ENCODE measurements at places on chromosomes 2 and 18.

GRCh38 chr2:336360-336759 lies 48.5 kb upstream of the ALKAL2 start:
- no peak for DNase-seq

- DNase-seq: no peak
These were observed 315.1 kb upstream of the KLHL29 start for GRCh38 chr2:23069923-23070322.

DNA sequence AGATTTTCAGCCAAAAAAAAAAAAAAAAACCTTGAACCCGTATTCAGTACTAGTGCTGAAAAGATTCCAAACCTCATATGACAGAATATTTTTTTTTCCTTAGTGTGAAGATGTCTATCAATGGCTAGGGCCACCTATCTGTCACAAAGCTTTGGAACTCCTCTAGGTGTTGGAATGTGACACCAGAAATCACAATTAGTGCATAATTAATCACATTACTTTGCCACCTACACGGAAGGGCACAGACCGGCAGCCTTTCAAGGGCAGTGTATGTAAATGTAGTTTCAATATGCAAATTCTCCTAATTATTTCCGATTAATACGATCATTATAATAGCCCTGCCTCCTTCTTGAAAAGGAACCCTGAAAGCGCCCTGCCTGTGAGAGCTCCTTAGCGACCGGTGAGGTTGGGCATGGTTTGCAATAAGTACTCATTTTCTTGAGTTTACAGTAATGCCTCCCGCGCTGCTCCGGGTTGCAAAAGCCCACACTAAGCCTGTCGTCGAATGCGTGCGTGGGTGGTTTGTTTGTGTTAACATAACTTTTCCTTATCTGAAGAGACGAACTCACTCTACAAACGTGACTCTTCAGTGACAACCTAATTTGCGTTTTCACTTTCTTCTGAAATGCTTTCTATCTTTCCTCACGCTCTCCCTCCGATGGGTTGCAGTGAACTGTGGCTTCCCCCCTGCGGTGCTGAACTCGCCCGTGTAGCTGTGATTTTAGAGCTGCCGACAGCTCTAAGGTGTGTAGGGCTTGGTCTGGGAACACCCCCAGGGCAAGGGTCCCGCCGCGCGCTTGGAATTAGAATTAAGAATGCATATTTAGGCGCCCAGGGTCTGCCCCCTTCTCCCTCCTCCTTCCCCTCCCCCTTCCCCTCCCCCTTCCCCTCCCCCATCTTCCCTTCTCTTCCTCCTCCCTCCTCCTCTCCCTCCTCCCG lies 765 bp upstream of the ID2 start:
- peak; percentile 60 for DNase-seq

DNA sequence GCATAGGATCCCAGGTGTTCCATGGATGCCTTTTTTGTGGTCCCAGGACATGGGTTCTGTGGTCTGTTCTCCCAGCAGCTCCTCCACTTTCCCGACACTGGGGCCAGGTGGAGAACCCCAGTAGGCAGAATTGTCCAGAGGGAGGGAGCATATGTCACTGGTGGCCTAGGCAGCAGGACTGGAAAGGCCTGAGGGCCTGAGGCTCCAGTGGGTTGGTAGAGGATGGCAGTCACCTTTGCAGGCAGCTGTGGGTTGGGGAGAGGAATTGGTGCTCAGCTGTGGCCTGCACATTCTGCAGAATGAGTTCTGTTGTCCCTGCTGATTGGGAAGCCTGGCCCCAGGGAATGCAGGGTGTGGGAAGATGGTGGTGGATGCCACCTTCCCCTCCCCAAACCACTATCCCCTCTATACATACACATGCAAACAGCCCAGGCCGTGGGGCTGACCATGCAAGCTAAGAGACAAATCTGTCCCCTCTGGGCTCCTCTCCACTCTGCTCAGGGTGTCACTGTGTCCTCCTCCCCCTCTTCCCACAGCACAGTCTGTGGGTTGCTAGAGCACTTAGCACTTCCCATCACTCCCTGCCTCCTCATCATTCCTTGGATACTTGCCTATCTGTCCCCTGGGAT lies 11.4 kb downstream of the CTIF start:
- no peak for DNase-seq

DNA sequence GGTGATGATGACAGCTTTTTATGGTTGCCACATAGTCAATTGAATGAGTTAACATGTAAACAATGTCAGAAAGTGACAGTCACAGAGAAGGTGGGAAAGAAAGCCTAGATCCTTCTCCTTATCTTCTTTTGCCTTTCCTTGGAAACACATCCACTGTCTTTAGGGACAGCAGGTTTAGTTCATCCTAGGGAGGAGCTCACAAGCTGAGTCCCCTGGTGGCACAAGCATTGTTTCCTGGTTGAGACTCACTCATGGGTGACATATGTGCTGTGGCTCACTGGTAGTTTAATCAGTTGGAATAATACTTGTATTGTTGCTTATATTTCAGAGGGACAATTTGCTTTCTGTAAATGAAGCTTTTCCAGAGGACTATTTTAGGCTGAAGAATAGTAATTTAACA lies 598.5 kb downstream of the CNTNAP5 start:
- no peak for DNase-seq

DNA sequence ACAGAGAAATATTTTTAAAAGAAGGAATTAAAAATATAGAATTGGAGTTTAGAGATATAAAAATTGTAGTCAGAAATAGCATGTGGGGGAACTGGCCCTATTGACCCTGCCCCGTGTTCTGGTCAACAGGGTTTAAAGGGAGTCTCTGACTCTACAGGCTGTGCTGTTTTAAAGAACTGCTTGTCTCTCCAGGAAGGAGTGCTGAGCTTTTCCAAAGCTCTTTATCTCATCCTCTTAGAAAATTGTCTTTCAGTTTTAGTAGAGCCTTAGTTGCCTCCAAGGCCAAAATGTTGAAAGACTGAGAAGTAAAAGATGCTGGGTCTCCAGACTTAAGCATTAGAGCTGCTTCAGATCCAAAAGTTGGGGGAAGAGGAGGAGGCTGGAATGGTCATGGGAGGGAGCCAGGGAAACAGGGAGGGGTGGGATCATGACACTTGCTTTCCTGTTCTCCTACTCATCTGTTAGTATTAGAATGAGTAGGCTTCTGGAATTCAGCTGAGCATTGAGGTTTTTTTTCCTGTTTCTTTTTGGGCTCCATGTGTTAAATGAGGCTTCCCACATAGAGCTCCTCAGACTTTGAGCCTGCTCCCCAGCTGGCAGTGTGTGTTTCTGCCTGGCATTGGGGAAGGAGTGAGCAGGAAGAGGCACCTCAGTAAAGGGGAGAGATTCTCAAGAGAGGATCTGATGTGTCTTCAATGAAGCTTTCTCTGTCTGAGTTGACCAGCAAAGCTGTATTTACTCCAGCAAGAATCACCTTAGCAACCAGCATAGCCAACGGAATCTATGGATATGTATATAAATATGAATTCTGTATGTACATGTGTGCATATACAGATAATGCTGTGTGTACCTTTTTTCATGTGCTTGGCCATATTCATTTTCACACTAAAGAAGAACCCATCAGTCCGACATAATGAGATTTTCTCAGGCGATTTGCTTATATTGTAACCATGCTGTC lies 186.8 kb upstream of the FBXO11 start:
- no peak for DNase-seq

DNA sequence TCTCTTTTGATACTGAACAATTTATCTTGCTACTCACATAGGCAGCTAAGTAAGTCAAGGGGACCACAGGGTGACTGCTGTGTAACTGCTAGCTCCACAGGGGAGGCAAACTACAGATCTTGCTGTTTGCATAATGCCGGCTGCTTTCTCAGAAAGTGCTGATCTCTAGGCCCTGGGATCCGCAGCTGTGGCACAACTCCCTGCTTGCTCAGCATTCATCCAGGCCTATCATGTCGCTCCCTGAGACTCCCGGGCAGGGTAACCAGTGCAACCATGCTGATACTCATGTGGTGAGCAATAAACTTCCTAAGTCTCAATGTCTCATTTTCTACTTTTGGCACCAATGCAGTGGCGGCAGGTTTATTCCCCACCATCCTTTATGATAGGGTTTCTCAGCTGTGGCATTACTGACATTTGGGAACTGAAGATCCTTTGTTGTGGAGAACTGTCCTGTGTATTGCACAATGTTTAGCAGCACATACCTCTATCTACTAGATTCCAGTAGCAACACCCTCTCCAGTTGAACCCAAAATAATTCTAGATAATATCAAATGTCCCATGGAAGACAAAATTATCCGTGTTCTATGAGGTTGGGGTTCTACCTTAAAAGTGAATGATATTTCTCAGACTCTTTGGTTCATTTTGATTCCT lies 1101.3 kb downstream of the LRP1B start:
- no peak for DNase-seq

GRCh38 chr18:54828281-54828881 lies at the start of gene RAB27B:
Gene RAB27B (plus strand): TSS chr18:54828477. CDS start chr18:54877586, 49,109 bp downstream.
- DNase-seq: peak; percentile 22

- no peak for DNase-seq
These were observed 83.9 kb downstream of the STPG4 start for GRCh38 chr2:47070920-47071824.

GRCh38 chr2:100208141-100208770 lies 65.9 kb upstream of the AFF3 start:
- no peak for DNase-seq

GRCh38 chr18:56962322-56962721 lies 184.6 kb upstream of the BOD1L2 start:
- no peak for DNase-seq

- no peak for DNase-seq
These were observed 533 bp downstream of the HPCAL1 start for GRCh38 chr2:10303181-10303693.

GRCh38 chr18:54824761-54825160 lies 3.5 kb upstream of the RAB27B start:
- no peak for DNase-seq

DNA sequence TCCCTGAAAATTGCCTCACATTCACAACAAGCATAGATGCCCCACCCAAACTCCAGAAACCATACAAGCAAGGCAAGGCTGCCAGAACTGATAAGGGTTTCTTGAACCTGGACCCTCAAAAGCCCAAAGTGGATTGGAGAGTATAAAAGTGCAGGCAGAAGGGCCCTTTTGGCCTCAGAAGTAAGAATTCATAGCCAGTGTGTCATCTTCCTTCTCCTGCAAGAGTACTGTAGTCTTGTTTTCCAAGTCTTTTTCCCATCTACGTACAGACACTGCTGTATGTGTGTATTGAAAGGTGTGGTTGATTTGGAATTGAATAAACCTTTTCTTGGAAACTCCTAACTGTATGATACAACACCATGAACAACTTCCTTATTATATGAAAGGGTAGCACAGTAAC lies 46.8 kb downstream of the ZC3H15 start:
- no peak for DNase-seq

GRCh38 chr2:208618220-208618619 lies 211.6 kb downstream of the PTH2R start:
- DNase-seq: no peak

GRCh38 chr2:239163688-239164334 lies 237.0 kb downstream of the HDAC4 start:
- DNase-seq: no peak

- DNase-seq: no peak
These were observed 46.1 kb downstream of the SRD5A2 start for GRCh38 chr2:31534636-31535035.

GRCh38 chr2:237359894-237360780 lies 53.8 kb downstream of the COL6A3 start:
- no peak for DNase-seq

DNA sequence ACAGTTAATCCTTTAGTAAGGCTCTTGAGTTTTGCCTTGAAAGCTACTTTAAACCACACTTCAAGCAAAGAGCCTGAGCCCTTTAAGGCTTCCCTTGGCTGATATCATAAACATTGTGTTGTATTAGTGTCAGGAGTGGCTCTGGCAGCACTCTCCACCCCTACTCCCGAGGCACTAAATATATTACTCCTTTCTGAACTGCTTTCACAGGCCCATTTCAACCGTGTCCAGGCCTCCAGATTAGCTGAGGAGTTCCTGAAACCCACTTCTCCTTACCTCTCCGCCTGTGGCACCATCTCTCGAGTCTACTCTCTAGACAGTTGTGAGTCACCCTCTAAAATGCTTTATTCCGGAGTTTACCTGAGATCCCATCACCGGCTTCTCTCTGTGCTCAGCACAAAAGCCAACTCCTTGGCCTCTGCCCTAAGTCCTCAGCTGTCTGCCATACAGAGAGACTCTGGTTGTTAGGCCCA lies 14.4 kb upstream of the STON1 start:
- DNase-seq: no peak

DNA sequence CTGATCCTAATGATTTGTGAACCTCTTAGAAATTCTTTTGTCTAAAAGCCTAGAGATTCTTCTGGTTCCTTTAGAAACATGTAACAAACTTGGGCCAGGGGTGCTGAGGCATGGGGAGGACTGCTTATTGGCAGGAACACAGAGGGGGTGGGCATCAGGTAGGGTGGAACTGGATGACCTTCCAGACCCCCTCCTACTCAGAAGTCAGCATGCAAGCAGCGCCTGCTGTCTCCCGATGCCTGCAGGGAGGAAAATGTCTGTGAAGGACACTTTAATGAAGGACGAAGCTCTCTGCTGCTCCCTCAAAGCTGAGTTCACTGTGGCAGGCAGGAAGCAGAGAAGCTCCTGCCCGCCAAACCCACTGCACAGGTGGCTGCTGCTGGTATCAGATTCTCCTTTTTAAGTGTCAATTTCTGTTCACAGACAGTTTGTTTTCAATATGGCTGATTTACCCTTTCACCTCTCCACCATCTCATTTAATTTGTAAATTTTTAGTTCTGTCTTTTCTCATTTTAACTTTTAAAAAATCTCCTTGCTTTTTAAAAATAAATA lies 19.4 kb downstream of the COA5 start:
- DNase-seq: no peak

DNA sequence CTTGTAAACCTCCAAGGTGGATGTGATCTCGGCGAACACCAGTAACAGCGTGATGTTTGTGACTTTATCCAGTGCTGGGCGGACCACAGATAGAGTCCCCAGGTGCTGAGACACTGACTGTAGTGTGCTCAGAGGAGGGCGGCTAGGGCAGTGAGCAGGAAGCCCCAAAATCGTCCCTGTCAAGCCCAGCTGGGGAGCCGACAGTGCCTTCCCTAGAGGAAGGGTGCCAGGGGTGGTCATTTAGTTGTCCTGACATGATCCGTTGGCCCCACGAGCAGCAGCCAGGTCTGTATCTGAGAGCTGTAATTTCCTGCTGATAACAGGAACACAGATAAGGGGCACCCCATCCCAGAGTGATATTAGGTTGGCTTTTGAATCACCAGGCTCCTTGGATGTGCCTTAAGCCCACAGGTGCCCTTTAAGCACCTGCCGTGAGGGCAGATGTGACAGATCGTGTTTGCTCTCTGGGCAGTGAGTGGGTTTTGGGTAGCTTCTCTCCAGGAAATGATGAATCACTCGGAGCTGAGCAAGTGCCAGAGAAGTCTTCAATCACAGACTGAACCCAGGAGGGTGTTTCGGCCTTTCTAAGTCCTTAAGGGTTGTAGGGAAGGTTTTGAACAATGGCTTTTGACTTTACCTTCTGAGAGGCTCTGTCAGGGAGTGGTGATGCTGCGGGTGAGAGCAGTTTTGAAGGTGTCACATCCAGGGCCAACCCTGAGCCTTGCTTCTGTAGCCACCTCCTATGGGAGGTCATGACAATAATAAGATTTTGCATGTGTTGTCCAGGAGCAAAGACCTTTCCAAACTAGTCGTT lies 7.7 kb downstream of the LPIN1 start:
- no peak for DNase-seq

All from AG09319 (cell line).